ENCODE measurements at places on chromosomes 1 and 21.

GRCh38 chr1:19435181-19435580 lies 50.2 kb downstream of the CAPZB start:
- DNase-seq: no peak

GRCh38 chr1:156284112-156284511 lies at the start of gene TMEM79:
Gene TMEM79, plus strand, starts transcription at chr1:156284325. Its CDS starts 902 bp downstream, at chr1:156285227.
- no peak for DNase-seq

- DNase-seq: no peak
Measured at GRCh38 chr21:18869104-18869503, 465.5 kb upstream of the TMPRSS15 start.

DNA sequence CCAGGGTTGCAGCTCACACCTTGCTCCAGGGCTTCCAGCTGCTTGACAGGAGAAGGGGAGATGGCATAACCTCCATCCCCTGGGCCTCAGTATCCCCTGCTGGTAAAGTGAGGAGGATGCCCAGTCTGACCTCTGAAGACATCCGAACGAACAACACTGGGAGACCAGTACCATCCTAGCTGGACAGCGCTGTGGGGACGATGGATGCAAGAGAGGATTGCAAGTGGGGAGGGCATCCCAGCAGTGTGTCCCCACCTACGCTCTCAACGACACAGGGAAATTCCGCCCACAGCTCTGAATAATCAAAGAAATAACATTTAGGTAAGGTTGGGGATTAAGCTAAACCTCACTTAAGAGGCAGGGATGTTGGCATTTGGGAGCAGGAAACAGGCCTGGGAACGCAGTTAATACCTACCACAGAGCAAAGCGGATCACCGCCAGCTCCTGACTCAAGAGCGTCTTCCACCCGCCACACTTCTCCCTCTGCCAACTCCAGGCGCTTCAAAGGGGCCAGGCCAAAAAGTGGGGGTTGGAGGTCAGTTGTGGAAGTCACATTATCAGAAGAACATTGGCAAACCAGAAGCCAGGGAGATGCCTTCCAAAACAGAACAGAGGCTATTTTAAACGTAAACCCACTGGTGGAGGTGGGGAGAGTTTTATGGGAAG lies 47.6 kb downstream of the SSBP3 start:
- no peak for DNase-seq

DNA sequence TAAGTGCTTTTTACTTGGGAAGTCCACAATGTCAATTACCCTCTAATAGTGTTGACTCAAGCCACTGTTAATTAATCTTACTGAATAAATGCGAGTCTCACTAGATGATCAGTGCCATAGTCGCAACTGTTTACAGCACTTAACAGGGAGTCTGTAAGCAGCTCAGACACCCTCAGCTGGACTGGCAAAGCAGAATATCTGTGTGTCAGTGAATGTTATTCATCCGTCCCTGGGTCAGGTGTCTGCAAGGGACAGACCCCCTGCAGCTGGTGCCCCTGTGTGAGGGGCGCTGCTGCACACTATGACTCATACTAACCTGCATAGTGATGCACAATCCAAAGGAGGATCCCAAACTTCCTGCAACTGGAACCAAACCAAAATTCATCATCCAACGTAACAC lies 306.5 kb downstream of the HHIPL2 start:
- no peak for DNase-seq

- DNase-seq: no peak
Measured at GRCh38 chr1:195335541-195335940, 1272.7 kb downstream of the KCNT2 start.
